Colonic mucosa (tissue), 4 donors: ENCODE measurements at places on chromosomes 6 and 20.

GRCh38 chr6:134502614-134503549 is 185.0 kb upstream of the SGK1 start:
- no peak overlapping the region for H3K4me3 ChIP-seq
- peak; percentile 74 for DNase-seq
- H3K36me3 ChIP-seq: no peaks in the 10 kb centered on the region

DNA sequence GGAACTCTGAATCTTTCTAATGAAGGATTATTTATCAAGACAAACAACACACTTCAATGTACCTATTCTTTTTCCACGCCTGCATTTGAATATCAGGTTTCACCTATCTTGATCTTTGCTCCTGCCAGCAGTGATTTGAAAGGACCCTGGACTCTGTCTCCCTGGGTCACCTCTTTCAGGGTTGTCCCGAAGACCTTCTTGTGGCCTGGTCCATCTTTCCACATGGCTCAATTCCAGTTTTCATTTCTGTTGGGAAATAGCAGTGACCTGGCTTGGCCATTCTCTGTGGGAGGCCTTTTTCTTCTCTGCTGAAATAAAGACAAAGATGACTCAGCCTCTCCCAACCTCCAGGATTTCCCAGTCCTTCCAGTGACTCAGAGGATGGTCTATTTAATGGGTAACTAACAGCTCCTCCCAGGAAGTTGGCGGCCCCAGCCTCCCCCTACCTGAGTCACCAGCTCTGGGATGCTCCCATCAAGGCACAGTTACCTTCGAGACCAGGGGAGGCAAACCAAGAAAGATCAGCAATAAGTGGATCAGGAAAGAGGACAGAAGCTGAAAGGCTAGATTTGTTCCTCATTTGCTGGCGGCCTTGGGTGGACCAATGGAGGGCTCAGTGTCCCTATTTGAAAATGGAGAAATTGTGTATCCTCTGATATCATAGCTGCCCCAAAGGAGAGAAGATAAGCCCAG is 120.2 kb upstream of the RNF24 start:
- H3K27ac ChIP-seq: peak overlapping the region; percentile 20
- peak; percentile 54 for DNase-seq
- H3K4me3 ChIP-seq: no peak overlapping the region
- no peaks in the 10 kb centered on the region for H3K27me3 ChIP-seq
- no peaks in the 10 kb centered on the region for H3K4me1 ChIP-seq
- H3K36me3 ChIP-seq: no peaks in the 10 kb centered on the region

DNA sequence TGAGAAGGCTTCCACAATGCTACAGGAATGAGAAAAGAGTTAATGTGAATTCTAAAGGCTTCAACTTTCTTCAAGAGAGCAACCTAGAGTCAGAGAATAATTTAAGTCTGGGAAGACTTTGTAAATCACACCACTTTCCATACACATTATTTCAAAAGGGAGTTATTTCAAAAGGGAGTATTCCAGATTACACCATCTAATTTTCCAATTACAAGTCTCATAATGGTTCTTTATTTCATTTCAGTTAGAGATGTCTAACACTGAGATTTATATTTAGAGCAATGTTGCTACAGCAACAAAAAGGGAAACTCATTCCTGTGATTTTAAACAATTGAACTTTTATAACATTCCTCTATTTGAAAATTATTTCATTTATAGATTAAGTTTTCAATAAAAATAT is 98.8 kb upstream of the DST start:
- no peaks in the 10 kb centered on the region for H3K36me3 ChIP-seq
- peaks cover 5% of the 10 kb centered on the region for H3K4me1 ChIP-seq
- H3K4me3 ChIP-seq: no peak overlapping the region
- no peak for DNase-seq

DNA sequence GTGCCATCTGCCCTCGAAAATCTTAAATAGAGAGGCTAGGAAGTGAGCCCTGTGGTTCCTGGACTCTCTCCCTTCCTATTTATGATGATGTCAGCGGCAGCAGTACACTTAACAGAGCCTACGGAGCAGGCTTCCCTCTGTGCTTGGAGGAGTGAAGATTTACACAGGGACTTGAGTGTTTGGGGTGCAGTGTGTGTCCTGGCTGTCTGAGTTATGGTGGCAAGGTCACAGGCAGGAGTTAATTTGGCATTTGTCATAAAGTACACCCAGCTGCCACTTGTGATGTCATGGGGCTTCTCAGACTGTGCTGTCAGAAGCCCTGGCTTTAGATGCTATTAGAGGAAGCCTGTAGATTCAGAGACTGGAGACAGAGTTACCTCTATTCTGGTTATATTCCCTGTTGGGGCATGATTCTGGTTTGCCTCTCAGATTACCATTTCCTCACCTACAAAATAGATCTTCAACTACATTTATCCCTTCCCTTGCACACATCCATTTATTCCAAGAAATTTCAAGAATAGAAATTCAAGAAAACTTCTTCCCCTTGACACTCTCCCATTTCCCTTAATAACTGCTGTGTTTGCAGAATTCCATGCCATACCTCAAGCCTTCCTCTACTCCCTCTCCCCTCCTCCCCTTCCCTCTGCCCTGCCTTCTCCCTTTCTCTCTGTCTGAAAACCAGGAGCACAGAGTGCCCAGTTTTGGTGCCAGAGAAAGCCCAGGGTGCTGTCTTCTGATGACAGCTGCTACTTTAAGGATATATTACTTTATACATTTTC is 72.1 kb downstream of the SLC24A3 start:
- no peaks in the 10 kb centered on the region for H3K36me3 ChIP-seq
- no peaks in the 10 kb centered on the region for H3K27me3 ChIP-seq
- no peaks in the 10 kb centered on the region for H3K4me1 ChIP-seq
- no peak for DNase-seq
- H3K27ac ChIP-seq: no peak overlapping the region
- no peak overlapping the region for H3K4me3 ChIP-seq

DNA sequence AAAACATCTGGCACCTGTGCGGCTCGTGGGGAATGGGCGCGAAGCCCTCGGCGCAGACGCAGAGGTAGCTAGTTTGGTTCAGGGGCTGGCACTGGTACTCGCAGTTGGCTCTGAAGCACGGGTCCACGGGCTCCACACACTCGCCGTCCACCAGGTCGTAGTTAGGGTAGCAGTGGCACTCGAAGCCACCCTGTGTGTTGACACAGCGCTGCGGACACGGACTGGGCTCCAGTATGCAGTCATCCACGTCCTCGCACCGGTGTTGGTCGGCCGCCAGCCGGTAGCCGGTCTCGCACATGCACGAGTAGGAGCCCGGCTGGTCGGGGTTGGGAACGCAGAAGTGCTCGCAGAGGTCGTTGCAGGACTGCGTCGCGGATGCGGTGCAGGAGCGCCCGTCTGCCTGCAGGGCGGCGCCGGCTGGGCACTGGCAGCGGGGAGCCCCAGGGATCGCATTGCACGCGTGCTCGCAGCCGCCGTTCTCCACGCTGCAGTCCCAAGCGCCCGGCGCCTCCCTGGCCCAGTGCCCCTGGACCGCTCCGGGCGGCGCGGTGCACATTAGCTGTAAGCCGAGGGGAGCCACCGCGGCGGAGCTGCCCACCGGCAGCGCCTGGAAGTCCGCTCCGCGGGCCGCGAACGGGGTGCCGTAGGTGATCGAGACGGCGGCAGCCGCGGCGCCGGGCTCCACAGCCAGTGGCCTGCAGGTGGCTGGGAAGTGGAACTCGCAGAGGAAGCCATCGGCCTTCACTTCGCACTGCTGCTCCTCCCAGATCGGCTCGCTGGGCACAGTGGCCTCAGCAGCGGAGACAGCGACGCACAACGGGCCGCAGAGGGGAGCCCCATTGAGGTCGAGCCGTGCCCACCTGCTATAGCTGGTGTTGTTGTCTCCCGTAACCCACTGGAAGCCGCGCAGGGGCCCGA is 930 bp downstream of the THBD start:
- H3K4me3 ChIP-seq: peak overlapping the region; percentile 33
- peaks cover 53% of the 10 kb centered on the region for H3K27me3 ChIP-seq
- H3K27ac ChIP-seq: peak overlapping the region; percentile 63
- DNase-seq: peak; percentile 32
- no peaks in the 10 kb centered on the region for H3K36me3 ChIP-seq
